ENCODE measurements at places on chromosomes 2 and 18. TPM values are rescaled to one million over a fixed set of nuclear protein-coding genes. Genes with fewer than 3 reads are reported as not detected.

The RBM44 gene
- 0.32 TPM for total RNA-seq

The ZNF804A gene
- total RNA-seq: 0.32 TPM

The GREB1 gene
- total RNA-seq: 14.5 TPM

The PREB gene
- total RNA-seq: 48.9 TPM

The CFC1 gene
- not detected for total RNA-seq

The SALL3 gene
- total RNA-seq: 7.7 TPM

The SPATS2L gene
- total RNA-seq: 192 TPM

The HOXD9 gene
- not detected for total RNA-seq
